EL (cell line): ENCODE measurements at places on chromosomes 1 and 21.

DNA sequence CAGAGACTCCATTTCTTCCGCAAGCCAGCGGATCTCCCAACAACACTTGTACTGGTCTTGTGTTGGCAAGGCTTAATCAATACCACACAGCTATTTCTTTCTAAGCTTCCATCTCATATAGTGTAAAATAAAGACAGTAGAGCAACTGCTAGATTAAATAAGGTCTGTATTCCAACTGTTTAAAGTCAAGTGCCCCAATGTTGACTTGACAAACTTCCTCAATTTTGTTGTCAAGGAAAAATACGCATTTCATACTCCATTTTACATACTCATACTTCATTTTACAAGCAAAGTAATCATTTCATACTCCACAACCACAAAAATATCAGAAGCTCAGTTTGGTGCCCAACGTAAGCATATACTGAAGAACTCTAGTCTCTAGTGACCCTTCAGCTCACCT, 143.0 kb downstream of the RERE start:
- DNase-seq, result no peak

DNA sequence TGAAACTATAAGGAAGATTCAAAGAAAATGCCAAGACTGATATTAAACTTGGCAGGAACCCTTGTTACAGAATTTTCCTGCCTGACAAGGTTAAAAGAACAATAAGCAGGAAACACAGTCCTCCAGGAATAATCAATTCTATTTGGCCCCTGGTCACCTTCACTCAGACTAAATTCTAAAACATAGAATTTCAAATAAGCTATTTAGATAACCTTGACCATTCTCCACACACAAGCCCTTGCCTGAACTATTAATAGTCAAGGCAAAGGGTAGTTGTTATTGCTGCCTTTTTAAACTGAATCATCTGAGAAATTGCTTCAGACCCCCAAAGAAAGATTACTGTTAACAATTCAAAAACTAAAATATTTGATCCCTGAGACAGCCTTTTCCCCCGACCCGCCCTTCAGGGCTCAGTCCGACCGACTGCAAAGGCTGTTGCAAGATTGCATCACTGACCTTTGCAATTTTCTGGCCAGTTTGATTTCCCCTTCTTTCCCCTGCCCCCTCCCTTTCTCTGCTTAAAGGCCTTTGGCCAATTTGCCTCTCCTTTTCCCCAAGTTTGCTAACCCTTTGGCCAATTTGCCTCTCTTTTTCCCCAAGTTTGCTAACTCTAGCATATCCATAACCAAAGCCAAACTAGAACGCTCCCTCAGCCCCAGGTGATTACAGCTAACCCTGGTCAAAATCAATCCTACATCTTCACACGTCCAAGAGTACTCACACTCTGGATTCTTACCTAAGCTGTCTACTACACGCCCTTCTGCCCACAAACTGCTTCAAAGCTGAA, 1.4 kb upstream of the G0S2 start:
- DNase-seq, result no peak

- no peak for DNase-seq
Measured at GRCh38 chr1:32825181-32825580, 7.7 kb downstream of the S100PBP start.

DNA sequence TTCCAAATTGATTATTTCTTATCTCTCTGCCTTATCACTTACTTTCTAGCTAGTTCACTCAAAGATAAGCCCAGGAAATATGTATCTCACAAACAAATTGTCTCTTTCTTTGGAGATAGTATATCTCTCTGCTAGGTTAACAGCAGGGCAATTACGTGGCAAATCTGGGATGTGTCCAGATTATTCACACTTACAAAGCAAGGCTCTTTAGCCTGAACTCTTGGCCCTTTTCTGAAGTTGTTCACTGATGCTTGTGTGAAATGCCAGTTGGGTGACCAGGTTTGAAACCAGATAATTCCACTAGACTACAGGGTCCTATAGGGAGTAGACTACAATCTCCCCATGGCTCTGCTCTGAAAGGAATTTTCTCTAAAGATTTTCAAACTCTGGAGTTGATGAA, 30.8 kb upstream of the FAM78B start:
- DNase-seq, result no peak

DNA sequence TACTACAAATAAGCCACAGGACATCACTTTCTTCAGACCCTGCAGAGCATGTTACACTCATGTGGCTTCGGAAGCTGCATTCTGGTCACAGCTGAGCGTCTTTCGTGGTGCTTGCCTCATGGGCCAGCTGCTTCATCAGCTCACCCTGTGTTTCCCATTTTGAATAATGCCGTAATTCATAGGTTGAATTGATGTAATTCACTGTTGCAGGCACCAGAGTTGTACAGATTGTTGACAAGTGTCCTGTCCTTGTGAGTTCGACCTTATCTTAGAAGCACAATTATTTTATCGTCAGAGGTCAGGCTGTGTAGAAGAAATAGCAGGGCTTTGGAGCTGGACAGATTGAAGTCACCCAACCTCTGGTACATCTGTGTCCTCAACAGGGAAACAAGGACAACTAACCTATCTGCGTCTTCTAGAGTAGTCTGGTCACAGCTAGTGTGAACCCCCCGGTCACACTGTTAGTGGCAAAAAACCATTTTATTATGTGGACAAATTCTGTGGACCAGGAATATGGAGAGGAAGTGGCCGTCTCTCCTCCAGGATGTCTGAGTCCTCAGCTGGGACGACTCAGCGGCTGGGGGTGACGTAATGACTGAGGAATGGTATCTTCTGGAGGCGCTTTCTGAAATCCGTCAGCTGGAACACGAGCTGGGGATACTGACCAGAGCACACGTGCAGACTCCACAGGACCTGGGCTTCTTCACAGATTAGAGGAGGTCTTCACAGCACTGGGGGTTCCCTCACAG, 17.8 kb downstream of the PKNOX1 start:
- DNase-seq, result peak; percentile 97

GRCh38 chr1:163538667-163539066, 216.9 kb downstream of the NUF2 start:
- DNase-seq, result no peak

- DNase-seq, result peak; percentile 21
Measured at GRCh38 chr1:6180268-6180706, at the start of gene CHD5. Gene CHD5 (minus strand): TSS chr1:6180321. CDS start chr1:6180023, 298 bp downstream.

DNA sequence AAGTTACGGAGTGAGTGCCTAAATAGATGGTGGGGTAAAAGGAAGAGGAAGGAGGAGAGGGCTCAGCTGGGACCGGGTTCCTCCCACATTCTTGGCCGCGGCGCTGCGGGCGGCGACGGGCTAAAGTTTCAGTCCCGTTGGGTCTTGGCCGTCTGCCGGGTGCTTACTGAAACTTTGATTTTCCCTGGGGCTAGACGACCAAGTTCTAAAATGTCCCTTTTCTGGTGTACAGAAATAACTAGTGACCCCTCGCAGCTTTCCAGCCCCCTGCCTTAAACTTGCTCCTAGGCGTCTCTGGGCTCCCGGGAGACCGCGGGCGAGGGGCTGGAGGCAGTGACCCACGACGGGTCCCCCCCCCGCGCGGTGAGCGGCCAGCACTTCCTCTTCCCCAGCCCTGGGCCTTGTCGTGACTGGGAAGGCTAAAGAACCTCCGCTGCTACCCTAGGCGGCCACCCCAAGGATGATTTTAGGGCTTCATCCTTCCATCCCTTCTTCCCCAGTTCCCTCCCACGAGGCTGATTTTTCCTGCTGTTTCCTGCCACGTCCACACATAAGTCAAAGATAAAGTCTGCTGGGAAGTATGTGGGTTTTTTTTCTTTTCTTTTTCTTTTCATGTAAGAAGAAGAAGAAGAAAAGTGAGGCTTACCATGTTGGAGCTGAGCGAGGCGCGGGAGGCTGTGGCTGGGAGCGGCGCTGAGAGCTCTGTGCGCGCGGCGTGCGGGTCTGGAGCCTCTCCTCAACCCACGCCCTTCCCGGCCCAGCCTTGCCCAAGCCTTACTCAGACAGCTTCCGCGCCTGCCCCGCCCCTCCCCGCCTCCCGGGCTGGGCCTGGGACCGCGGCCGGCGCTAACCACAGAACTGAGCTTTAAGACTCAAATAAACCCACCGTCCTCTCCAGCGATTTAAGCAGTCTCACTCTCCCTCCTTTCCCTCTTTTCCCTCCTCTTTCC, at the start of gene S100A11:
Gene S100A11, minus strand, starts transcription at position 738 of the 950 bp plus-strand sequence. Its CDS starts 89 bp downstream, at position 649.
- DNase-seq, result peak; percentile 88

DNA sequence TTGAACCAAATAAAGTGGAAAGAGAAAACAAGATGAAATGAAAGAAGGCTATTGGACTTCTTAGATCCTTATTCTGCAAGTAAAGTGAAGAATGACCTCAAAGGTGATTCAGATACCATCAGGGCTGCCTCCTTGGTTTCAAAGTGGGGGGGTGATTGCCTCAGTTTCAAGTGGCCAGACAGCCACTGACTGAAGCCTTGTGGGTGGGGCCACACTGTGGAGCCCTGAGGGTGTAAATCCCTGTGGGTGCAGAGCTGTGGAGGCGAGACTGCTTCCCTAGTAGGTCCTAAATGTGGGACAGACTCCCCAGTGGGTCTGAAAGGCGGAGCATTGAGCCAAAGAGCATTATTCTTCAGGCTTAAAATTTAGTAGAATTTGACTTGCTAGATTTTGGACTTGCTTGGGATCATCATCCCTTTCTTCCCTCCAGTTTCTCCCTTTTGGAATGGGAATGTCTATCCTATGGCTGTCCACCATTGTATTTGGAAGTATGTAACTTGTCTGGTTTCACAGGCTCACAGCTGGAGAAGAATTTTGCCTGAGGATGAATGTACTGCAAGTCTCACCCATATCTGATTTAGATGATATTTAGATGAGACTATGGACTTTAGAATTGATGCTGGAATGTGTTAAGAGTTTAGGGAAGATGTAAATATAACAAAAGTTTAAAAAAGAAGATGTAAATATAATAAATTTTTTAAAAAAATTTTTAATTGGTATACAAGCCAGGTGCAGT, 71.6 kb upstream of the SOX13 start:
- no peak for DNase-seq

DNA sequence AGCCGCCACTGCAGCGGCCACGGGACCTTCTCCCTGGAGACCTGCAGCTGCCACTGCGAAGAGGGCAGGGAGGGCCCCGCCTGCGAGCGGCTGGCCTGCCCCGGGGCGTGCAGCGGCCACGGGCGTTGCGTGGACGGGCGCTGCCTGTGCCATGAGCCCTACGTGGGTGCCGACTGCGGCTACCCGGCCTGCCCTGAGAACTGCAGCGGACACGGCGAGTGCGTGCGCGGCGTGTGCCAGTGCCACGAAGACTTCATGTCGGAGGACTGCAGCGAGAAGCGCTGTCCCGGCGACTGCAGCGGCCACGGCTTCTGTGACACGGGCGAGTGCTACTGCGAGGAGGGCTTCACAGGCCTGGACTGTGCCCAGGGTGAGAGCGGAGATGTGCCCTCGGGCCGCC, 11.7 kb downstream of the TNN start:
- no peak for DNase-seq

- peak; percentile 89 for DNase-seq
Measured at GRCh38 chr1:235908742-235909520, 42.2 kb upstream of the LYST start.

DNA sequence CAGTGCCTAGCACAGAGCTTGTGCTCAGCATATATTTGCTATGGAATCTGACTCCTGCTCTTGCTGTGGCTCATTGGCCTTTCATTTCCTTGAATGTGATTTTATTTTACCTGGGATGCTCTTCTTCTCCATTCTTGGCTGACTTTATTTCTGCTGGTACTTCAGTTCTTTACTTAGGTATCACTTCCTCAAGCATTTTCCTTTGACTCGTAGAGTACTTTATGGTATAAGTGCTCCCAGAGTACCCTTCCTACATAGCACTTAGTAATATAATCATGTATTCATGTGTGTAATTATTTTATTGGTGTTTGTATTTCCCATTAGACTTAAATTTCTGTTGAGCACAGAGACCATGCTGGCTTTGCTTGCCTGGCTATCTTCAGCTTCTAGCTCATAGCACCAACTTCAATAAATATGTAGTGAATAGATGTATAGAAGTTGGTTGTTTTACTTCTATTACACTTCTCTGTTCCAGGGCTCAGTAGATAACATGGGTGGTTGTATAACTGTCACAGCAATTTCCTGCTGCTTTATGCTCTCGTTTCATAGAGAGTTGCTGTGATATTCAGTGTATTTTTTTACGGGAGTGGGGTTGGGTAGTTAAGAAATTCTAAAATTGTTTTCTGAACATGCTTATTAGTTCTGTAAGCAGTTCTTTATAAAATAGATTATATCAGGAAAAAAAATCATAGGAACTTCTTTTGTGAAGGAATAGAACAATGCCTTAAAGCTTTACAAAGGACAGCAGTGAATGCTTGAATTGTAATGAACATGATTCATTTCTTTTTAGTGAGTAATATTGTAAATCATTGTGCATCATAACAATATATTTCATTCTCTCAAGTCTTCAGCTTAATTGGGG, 112.2 kb downstream of the NEK7 start:
- DNase-seq, result no peak

- DNase-seq, result peak; percentile 19
Measured at GRCh38 chr1:231803353-231803752, 176.8 kb downstream of the DISC1 start.

DNA sequence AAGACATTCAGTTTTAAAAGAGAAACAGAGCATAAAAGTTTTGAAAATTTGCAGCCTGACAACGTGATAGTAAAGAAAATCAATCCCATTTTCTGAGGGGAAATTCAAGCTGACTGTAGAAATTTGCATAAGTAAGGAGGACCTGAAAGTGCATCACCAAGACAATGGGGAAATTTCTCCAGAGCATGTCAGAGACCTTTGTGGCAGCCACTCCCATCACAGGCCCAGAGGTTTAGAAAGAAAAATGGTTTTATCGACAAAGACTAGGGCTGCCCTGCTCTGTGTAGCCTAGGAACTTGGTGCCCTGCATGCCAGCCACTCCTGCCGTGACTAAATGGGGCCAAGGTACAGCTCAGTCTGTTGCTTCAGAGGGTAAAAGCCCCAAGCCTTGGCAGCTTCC, 1640.2 kb upstream of the PRMT6 start:
- DNase-seq, result no peak

- no peak for DNase-seq
Measured at GRCh38 chr1:99532276-99532580, 113.7 kb upstream of the PALMD start.

DNA sequence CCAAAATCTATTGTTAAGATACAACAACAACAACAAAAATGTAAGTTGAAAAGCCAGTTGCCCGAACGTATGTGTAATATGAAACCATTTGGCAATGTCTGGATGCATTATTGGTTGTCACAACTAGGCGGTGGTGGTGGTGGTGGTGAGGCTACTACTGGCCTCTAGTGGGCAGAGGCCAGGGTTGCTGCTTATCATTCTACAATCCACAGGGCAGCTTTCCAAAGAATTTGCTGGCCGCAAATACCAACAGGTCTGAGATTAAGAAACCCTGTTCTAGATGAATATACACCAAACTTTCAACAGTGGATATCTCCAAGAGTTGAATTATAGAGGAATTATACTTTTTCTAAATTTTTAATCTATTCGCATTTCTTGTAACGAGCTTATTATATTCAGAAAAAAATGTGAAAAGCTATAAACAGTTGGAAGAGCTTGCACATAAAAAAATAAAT, 26.8 kb upstream of the ZNF697 start:
- peak; percentile 93 for DNase-seq

DNA sequence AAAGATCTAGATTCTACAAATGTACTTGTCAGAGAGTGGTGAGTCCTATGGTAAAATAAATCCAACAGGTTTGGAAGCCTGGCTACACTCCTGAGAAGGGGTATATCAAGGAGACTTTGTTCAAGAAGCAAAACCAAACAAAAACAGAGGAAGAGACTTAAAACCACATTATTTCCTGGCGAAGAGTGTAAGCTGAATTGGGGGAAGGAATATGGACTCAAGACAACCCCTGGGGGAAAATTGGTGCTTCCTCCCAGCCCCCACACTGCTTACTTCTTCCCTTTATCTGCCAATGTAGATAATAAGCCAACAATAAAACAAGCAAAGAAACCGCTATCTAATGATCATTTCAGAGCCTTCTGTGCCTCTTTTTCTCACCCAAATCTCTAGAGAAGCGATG, 48.4 kb upstream of the ZBTB18 start:
- no peak for DNase-seq

- DNase-seq, result no peak
Measured at GRCh38 chr1:163761898-163762297, 440.1 kb downstream of the NUF2 start.
